ENCODE measurements at places on chromosomes 13 and 19.

GRCh38 chr19:15989889-15990288 lies 41.1 kb downstream of the OR10H4 start:
- H3K4me1 ChIP-seq, result no peaks in the 10 kb centered on the region
- no peaks in the 10 kb centered on the region for H3K36me3 ChIP-seq
- no peak overlapping the region for H3K27ac ChIP-seq
- no peak overlapping the region for H3K4me3 ChIP-seq

DNA sequence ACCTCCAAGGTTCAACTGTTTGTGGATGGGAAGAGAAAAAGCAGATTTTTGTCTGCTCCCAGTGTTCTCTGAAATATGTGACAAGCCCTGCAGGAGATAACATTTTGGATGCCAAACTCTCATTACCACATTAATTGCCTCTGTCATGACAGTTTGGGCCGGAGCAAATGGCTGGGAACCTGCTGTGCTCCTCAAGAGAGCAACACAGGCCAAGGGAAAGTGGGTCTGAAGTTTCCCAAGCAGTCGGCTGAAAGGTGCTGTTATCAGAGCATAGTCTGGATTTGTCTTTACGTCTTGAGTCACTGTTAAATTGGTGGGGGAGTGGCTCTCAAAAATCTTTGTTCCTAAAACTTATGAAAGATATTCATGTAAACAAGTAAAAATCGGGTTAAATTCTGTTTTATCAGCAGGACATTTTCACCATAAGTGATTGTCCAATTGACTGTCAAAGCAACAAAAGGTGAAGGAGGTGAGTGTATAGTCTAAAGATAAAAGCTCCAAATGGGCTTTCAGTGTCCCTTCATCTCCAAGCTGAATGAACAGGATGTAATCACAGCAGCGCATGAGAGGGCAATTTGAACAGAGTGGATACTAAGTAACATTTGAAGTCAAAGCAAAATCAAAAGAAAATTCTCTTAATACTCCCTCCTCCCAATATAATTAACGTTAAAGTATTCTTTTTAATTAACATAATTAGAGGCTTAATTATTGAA lies 844.8 kb downstream of the PCDH17 start:
- H3K27ac ChIP-seq, result no peak overlapping the region
- no peak overlapping the region for H3K4me3 ChIP-seq
- no peak for DNase-seq
- H3K27me3 ChIP-seq, result no peaks in the 10 kb centered on the region
- H3K36me3 ChIP-seq, result no peaks in the 10 kb centered on the region

GRCh38 chr19:2616741-2617392 lies 85.6 kb downstream of the GNG7 start:
- no peaks in the 10 kb centered on the region for H3K36me3 ChIP-seq
- H3K27me3 ChIP-seq, result peaks cover 31% of the 10 kb centered on the region
- no peak overlapping the region for H3K27ac ChIP-seq
- no peak for DNase-seq
- H3K4me1 ChIP-seq, result peaks cover 19% of the 10 kb centered on the region

DNA sequence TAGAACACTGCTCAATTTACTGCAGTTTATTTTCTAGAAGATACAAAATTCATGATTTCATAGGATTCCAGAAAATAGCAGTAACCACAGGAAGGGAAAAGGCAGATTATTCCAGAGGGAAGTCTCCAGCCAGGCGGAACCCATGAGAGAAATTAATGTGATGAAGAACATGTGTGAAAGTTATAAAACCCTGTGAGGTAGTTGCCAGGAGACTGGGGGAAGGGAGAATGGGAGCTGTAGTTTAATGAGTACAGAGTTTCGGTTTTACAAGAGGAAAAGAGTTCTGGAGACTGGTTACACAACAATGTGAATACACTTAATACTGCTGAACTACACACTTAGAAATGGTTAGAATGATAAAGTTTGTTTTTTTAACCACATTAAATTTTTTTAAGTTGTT lies 14.2 kb upstream of the PDX1 start:
- no peak overlapping the region for H3K4me3 ChIP-seq
- no peaks in the 10 kb centered on the region for H3K36me3 ChIP-seq
- H3K4me1 ChIP-seq, result peaks cover 6% of the 10 kb centered on the region
- DNase-seq, result no peak

DNA sequence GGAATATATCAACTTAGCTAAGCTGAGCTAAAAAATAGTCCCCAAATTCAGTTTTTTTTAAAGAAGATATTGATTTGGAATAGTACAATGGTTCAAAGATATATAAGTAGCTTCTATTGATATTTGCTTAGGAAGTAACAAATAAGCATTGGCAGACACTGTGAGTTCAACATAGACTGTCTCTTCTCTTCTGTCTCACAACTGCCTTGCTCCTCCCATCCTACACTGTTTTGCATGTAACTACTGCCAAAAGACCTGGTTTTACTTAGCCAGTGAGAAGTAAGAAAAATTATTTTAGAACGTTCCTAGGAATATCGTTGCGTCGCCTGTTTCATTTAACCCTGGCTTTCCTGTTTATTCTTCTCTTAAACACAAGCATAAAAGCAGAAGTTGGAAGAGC lies 859.0 kb upstream of the SPRY2 start:
- no peaks in the 10 kb centered on the region for H3K27me3 ChIP-seq
- DNase-seq, result no peak
- no peaks in the 10 kb centered on the region for H3K36me3 ChIP-seq

- no peak for DNase-seq
- peaks cover 34% of the 10 kb centered on the region for H3K4me1 ChIP-seq
- no peak overlapping the region for H3K4me3 ChIP-seq
- peaks cover 3% of the 10 kb centered on the region for H3K27me3 ChIP-seq
Measured at GRCh38 chr13:98972627-98973026, 5.2 kb downstream of the DOCK9 start.

DNA sequence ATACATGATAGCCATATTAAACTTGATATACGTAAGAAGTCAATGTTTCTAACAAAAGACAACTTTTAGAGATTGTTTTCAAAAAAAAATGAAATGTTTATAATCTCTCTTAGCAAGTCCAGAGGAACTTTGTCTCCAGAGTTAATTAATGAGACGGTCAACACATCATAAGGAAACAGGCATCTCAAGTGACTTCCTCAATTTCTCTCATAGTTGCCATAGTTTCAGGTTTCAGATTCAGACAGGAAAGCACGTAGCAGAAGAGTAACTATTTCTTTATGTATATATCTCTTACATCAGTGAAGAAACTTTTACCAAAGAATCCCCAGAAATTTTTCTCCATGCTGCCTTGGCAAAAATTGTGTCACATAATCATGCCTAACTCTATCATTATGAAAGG lies 159.6 kb upstream of the ATXN8OS start:
- DNase-seq, result no peak
- no peak overlapping the region for H3K27ac ChIP-seq
- H3K4me1 ChIP-seq, result peaks cover 22% of the 10 kb centered on the region
- no peak overlapping the region for H3K4me3 ChIP-seq

GRCh38 chr13:79273045-79273444 lies 133.0 kb downstream of the RBM26 start:
- no peak overlapping the region for H3K27ac ChIP-seq
- peaks cover 9% of the 10 kb centered on the region for H3K36me3 ChIP-seq
- no peak overlapping the region for H3K4me3 ChIP-seq
- no peaks in the 10 kb centered on the region for H3K4me1 ChIP-seq
- DNase-seq, result no peak
- no peaks in the 10 kb centered on the region for H3K27me3 ChIP-seq

DNA sequence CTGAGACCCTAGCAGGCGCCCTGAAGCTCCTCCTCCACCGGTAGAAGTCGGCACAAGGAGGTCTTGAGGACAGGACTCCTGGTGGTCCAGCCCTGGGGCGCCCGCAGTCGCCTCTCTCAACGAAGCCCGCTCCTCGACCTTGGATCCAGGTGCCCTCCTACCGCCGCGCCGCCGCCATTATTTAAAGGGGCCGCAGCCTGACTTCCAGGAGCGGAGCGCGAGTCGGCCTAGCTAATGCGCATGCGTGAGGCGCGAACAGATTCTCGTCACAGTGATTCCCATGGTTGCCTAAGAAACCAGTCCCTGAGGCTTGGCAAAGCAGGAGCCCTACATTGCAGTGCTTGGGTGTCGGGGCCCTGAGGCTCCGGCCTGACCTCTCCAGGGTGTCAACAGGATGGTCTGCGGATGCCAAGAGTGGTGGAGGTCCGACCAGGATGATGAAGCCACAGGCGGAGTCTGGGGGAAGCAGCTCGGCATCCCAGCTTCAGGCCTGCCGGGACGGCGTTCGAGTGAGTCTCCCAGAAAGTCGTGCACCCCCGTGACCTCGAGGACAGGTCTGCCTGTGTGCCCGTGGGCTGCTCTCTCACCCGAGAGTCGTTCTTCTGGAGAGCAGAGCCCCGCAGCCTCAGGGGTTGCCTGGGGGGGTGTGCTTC lies 66.0 kb upstream of the ZNF420 start:
- no peak overlapping the region for H3K4me3 ChIP-seq
- H3K27me3 ChIP-seq, result peaks cover 4% of the 10 kb centered on the region
- no peak for DNase-seq
- H3K27ac ChIP-seq, result no peak overlapping the region
- H3K4me1 ChIP-seq, result no peaks in the 10 kb centered on the region
- peaks cover 10% of the 10 kb centered on the region for H3K36me3 ChIP-seq

GRCh38 chr19:45152504-45153338 lies 8.1 kb downstream of the NKPD1 start:
- no peak overlapping the region for H3K27ac ChIP-seq
- H3K4me1 ChIP-seq, result peaks cover 39% of the 10 kb centered on the region
- H3K36me3 ChIP-seq, result peaks cover 11% of the 10 kb centered on the region
- H3K27me3 ChIP-seq, result peaks cover 34% of the 10 kb centered on the region

DNA sequence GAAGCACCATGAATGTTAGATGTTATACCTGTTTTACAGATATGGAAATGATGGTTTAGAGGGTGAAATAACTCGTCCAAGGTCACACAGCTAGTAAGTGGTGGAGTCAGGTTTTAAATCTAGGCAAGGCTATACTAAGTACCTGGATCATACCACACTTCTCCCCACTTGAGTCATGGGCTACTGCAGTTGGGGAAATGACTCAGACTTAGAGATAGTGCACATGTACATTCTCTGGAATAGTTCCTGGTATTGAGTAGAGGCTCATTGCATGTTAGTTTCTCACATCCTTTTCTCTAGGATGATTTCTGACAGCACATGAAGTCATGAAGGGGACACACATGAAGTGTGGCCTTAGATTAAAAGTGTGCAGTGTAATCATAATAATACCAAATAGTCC lies 76.2 kb upstream of the TNFSF11 start:
- H3K27ac ChIP-seq, result no peak overlapping the region
- H3K4me1 ChIP-seq, result no peaks in the 10 kb centered on the region
- DNase-seq, result no peak
- H3K4me3 ChIP-seq, result no peak overlapping the region

DNA sequence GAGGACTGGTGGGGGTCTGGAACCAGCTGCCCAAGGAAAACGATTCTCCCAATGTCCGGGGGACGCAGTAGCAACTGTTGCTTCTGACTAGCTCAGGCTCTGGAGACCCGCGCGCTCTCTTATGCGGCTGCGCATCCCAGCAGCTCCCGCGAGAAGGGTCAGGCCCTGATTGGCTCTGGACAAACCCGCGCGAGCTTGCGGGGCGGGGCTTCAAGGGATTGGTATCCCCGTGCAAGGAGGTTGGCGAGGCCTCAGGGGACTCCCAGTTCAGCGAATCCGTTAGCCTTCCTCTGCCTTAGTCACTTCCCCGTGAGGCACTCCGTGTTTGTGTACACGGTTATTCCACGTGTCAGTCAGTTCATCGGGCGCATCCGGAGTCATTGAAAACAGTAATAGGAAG lies 20.2 kb downstream of the SIGLECL1 start:
- H3K4me1 ChIP-seq, result no peaks in the 10 kb centered on the region
- H3K27me3 ChIP-seq, result peaks cover 6% of the 10 kb centered on the region
- no peak for DNase-seq
- no peaks in the 10 kb centered on the region for H3K36me3 ChIP-seq
- H3K27ac ChIP-seq, result no peak overlapping the region
- no peak overlapping the region for H3K4me3 ChIP-seq

DNA sequence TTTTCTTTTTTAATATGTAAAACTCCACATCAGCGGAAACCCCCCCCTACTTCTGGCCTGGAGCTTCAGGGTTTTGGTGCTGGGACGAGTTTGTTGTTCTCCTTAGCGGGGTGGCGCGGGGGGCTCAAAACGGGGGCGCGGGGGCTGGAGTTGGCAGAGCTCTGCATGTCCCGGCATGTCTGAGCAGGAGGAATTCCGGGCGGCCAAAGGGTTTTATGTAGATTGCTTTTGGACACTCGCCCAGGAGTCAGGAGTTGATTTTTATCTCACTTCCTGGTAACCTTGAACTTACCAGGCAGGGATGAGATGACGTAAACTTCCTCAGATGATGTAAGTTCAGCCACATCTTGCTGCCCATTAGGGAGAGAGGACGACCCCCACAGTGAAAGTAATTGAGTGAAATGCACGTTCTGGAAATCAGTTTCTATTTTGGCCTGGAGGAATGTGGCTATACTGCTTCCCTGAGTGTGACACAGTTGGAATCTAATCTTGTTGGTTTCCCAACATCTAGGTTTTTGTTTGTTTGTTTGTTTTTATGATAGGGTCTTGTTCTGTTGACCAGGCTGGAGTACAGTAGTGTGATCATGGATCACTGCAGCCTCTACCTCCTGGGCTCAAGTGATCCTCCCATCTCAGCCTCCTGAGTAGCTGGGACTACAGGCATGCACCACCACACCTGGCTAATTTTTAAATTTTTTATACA lies 21.0 kb upstream of the GDF15 start:
- no peak overlapping the region for H3K4me3 ChIP-seq
- peaks cover 2% of the 10 kb centered on the region for H3K27me3 ChIP-seq
- H3K36me3 ChIP-seq, result peaks cover 11% of the 10 kb centered on the region
- H3K27ac ChIP-seq, result peak overlapping the region; percentile 61

DNA sequence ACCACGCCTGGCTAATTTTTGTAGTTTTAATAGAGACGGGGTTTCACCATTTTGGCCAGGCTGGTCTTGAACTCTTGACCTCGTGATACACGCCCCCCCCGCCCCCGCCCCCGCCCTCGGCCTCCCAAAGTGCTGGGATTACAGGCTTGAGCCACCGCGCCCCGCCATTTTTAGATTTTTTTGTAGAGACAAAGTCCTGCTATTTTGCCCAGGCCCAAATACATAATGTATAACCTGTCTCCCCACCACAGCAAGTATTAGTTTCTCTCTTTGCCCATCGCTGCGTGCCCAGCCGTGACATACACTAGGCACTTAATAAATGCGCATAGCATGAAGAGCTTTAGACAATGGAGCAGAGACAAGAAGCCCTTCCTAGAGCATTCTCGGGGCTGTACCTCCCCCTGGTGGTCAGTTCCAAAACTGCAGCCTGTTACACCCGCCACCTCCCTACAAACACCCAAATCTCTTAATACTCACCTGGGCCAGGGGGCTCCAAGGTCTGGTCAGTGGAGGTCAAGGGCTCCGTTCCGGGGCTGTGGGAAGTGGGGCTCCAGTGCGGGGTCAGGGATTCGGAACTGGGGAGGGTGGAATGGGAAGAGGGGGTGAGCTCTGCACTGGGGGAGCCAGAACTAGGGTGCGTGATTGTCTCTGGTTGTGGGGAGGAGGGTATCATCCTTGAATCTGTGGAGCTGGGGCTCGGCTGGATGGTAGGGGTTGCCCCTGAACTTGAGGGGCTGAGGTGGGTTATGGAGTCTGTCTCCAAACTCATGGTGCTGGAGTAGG lies 22.5 kb downstream of the IQCN start:
- H3K27me3 ChIP-seq, result peaks cover 67% of the 10 kb centered on the region
- no peak overlapping the region for H3K27ac ChIP-seq
- H3K36me3 ChIP-seq, result no peaks in the 10 kb centered on the region
- peak; percentile 86 for DNase-seq
- no peak overlapping the region for H3K4me3 ChIP-seq
